ENCODE measurements at places on chromosomes 3 and 15. TPM values are rescaled to one million over a fixed set of nuclear protein-coding genes. Genes with fewer than 3 reads are reported as not detected.

The TRH gene
- 0.99 TPM for polyA plus RNA-seq

- DNase-seq = no peak
Measured at GRCh38 chr3:18283680-18284079, 141.5 kb downstream of the SATB1 start.

DNA sequence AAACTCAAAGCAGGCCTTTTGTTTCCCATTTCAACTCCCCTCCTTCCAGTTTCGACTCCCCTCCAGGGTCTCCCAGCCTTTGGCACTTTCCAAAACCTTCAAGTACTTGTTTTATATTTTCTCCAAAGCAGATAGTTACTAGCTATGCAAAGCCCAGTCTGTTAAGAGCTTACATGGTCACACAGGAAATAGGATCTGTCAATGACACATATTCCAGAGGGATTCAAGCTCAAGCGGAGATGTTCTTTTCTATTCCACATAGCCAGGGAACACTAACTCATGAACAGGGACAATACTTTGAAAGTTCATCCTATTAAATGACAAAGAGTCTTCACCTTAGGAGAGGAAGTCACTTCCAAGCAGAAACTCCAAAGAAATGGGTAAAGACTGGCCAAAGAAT lies 18.6 kb downstream of the SUCLG2 start:
- no peak for DNase-seq

- DNase-seq = no peak
Measured at GRCh38 chr3:71968544-71968943, 183.6 kb upstream of the PROK2 start.

GRCh38 chr3:82020282-82020681 lies 258.8 kb upstream of the GBE1 start:
- no peak for DNase-seq

The SLC15A2 gene
- 15.5 TPM for polyA plus RNA-seq

- DNase-seq = peak; percentile 80
Measured at GRCh38 chr15:45200799-45201556, 13.2 kb upstream of the SHF start.
